Tongue (tissue), 3 donors: ENCODE measurements at places on chromosomes 5 and 9. TPM values are rescaled to one million over a fixed set of nuclear protein-coding genes. Genes with fewer than 3 reads are reported as not detected.

- DNase-seq: no peak
Observed at GRCh38 chr5:50990296-50990924, 324.0 kb downstream of the PARP8 start.

- no peak for DNase-seq
Observed at GRCh38 chr5:60504342-60504741, 195.6 kb downstream of the DEPDC1B start.

DNA sequence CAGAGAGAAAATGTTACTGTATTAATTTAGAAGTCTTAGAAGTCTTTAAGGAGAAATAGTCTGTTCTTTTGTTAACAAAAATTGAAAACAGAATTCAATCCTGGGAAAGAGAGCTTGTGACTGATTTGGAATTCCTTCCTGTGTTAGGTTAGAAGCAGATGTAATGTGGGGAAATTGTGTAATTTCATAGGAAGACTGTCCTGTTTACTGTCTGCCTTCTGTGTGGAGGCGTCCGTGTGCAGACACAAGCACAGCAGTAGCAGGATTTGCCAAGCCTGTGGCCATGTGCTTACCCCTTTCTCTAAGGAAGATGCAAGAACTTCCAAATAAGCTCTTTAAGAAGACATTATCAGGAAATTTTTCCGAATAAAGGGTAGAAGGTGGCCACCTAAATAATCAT, 36.7 kb upstream of the F2R start:
- DNase-seq: peak; percentile 53

The TTC1 gene
- total RNA-seq: 42.2 TPM
